Cortex of kidney (tissue), 1 donor: ENCODE measurements at places on chromosomes 2 and 18.

GRCh38 chr18:59382383-59382782 lies 23.3 kb upstream of the LMAN1 start:
- no peak for DNase-seq

DNA sequence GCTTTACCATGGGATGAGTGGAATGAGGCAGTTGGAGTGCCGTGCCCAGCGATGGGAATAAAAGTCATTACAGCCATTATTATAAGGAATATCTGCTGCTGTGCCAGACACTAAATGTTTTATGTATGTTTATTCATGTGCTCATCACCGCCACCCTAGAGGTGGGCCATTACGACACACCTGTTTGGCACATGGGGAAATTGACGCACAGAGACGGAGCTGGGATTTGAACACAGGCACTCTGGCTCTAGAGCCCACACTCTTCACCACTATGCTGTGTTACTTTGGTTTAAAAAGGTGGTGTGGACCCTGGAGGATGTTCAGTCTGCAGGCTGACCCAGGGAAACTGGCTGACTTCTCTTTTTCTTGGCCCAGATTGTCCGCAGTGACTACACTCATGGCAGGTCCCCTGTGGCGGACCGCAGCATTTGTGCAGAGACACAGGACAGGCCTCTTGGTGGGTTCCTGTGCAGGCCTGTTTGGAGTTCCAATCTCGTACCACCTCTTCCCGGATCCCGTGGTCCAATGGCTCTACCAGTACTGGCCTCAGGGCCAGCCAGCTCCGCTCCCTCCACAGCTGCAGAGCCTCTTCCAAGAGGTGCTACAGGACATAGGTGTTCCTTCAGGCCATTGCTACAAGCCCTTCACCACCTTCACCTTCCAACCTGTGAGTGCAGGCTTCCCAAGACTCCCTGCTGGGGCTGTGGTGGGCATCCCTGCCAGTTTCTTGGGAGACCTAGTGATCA lies 1.6 kb downstream of the TMEM177 start:
- no peak for DNase-seq

- no peak for DNase-seq
Measured at GRCh38 chr2:226674123-226674522, 125.5 kb downstream of the IRS1 start.

DNA sequence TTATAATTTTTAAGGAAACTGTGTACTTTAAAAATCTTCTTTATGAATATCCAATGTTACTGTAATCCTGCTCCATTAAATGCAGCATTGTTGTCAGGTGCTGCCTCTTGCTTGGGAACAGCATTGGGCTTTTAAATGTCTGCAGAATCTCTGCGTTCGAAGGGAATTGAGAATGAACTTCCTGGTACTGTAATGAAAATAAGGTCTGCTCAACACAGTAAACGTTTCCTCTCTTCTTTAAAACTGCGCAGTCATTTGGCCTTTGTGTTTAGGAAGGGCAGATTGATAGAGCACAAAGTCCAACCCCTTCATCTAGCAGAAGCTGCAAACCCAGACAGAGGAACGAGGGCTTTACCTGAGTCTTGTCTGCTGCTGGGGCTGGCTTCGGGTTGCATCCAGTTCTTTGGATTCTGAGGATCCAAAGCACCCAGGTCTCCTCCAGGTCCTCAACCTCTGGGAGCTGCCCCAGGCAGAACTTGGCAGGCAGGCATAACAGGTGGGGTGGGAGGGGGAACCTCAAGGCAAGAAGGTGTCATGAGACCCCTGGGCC lies 104.5 kb downstream of the UGGT1 start:
- no peak for DNase-seq

GRCh38 chr2:184517402-184517801 lies 80.9 kb upstream of the ZNF804A start:
- DNase-seq: no peak

DNA sequence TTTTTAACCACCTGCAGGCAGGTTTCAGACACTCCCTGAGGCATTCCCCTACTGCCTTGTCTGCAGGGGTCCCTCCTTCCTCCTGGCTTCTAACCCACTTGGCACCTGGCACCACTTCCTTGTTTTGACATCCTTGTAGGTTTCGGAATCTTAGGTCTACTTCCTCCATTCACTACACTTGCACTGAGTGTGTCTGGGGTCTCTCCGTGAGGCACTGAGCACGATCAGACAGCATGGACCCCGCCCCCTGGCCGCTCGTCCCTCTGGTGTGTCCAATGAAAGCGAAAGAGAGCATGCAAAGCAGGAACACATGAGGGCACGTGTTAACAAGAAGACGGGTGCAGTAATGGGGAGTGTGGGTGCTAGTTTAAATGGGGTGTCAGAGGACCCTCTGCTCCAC lies 63.8 kb downstream of the HAUS1 start:
- no peak for DNase-seq

GRCh38 chr18:4468511-4468910 lies 13.4 kb upstream of the DLGAP1 start:
- no peak for DNase-seq

DNA sequence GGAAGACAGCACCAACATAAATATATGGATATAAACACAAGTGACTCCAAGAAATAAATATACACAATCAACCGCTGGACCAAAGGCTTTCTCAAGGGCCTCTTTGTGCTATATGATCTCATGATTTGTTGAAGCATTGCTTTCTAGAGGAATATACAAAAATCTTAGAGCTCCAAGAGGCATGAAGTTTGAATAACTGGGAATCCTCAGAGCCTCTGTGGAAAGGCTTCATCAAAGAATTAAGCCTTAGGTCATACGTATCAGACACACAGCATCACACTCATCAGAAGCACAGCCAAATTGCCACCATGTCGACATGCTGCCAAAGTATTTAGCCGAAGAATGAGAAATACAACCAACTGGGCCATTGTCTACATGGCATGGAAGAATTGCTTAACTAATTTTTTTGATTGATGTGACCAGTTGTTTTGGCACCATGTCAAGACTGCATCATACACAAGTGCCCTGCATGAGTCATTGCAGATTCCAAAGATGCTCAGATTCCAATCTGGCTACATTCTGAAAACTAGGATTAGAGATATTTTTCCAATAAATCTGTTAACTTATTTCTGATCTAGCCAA lies 860.6 kb upstream of the ZEB2 start:
- DNase-seq: no peak

DNA sequence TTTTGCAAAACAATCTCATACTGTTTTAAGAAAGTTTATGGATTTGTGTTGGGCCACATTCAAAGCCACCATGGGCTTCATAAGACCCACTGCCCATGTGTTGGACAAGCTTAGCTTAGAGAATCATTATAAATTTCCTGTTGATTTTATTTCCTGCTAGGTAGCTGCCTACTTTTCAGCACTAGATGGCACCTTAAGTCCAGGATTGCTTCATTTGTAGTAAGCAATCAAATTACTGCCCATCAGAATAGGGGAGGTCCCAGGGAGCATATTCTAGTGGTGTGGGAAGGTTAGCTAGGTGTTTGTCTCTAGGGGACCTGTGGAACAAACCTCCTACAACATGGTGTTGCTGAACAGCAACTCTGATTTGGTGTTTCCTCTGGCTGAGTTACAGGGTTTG lies 11.0 kb upstream of the DCDC2C start:
- DNase-seq: no peak

- DNase-seq: no peak
Measured at GRCh38 chr2:19300961-19301360, 57.5 kb downstream of the OSR1 start.

- DNase-seq: no peak
Measured at GRCh38 chr2:20190876-20191713, 33.8 kb downstream of the SDC1 start.

DNA sequence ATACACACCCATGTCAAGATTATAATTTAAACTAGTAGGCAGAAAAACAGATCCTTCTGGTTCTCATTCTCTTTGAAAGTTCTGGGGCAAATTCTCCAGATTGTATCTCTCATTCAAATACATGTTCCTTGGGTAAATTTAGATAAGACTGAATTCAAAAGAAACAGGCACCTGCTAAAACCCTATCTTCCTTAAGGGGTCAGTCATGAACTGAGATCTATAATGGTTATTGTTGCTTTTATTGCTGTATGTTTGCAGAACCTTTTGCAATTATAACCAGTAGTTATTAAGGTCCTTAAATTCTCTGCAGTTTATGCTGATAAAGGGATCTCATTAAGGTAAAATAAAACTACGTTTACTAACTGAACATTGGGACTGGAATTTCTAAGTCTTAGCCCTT lies 83.5 kb downstream of the MYO5B start:
- no peak for DNase-seq

GRCh38 chr2:241430178-241430577 lies 74.1 kb downstream of the FARP2 start:
- DNase-seq: no peak

DNA sequence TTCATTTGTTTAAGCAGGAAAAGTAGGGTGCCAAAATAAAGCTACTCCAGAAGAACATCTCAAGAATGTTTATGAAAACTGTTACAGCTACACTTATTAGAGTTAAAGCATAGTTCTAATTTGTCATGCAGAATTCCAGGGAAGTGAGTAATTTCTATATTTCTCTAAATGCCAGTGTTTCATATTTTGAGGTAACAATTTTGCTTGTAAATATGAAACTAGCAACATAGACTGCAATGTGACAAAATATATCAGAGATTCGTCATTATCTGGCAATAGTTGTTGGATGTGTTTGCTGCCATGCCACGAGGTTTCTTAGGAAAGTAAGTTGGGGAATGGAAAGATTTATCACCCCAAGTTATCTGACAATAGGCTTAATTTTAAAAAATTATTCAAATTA lies 424.1 kb upstream of the ZEB2 start:
- no peak for DNase-seq

DNA sequence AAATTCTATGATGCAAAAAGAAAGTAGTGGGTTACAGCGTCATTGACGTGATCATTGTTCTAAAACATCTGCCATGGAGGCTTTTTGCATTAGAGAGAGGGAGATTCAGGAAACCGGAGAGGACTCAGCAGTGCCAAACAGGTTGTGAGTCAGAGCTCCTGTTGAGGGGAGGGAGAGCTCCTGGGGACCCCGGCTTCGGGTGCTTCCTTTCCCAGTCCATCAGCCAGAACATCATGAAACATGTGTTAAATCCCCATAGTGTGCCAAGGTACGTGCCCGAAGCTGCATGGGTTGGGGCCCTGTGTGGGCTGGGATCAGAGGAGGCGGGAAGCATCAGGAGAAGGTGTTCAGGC lies 791 bp upstream of the CYRIA start:
- DNase-seq: no peak

DNA sequence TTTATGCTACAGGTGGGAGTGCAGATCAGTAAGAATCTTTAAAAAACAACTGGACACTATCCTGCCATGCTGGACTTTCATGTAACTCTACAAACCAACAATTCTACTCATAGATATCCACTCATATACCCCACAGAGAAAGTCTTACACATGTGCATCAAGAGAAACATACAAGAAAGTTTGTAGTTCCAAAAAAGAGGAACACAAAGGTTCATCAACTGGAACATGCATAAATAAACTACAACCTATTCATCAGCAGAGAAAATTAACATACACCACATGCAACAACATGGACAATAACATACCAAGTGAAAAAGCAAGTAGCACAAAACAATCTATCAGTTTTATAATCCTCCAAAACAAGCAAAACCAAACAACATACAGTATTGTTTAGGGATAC lies 17.0 kb downstream of the TCF4 start:
- no peak for DNase-seq

- no peak for DNase-seq
Measured at GRCh38 chr2:61631321-61631720, 93.2 kb upstream of the XPO1 start.

DNA sequence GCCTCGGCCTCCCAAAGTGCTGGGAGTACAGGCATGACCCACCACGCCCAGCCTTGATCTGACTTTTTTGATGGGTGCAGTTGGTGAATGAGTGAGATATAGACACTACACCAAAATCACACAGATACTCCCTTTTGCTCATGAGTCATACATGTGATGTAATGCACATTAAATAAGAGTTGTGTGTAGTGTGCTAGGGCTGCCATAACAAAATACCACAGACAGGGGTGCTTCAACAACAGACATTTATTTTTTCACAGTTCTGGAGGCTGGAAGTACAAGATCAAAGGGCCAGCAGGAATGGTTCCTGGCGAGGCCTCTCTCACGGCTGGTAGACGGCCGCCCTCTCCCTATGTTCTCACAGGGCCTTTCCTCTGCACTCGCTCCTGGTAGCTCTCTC lies 46.6 kb downstream of the GBX2 start:
- DNase-seq: no peak

- DNase-seq: no peak
Measured at GRCh38 chr18:64678048-64678447, 529.2 kb upstream of the LINC00305 start.

DNA sequence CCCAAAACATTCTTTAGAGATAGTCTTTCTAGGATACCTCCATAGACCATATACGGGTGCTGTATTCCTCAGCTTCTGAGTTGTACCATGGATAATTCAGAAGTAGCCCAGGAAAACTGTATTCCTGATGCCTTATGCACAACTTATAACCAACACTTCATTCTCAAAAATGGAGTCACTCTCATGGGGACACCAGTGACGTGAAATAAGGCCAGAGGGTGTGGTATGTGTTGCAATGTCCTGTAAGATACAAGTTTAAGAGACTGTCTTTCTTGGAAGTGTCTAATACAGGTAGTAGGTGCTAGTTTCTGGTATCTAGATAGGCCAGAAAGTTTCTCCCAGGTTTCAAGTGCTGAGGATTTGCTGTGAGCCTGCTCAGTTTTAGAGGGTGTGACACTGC lies 36.1 kb downstream of the COX7A2L start:
- no peak for DNase-seq

GRCh38 chr18:23468753-23469459 lies 15.8 kb downstream of the RIOK3 start:
- no peak for DNase-seq

DNA sequence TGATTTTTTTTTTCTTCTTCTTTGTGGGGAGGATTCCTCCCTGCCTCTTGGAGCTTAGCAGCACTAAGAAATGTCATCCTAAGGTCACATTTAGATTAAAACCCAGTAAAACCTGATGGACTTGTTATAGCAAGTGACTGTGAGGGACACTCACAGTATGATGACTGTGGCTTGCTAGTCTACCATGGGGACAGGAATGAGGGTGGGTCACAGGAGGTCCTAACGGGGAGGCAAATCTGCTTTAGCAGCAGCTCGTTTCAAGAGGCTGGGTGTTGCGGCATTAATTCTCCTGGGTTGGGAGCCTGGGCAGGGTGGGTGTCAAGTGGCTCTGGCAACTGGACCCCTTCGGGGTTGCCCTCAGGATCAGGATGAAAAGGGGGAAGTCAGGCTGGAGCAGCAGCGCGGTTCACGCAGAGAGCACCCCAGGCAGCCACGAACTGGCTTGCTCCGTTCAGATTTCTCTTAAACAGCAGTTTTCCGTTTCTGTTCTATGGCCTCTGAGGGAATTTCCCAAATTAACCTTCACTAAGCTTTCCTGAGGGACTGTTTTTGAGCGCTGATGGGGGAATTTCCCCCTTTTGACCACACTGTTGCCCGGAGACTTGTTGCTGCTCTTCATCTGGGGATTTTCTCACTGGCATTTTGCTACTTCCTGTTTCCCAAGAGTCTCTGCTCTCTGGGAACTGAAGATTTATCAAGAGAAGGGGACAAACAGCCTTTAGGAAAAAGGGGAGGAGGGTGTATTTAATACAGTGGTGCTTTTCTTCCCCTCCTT lies 59.8 kb upstream of the PELI1 start:
- no peak for DNase-seq

- no peak for DNase-seq
Measured at GRCh38 chr2:102057502-102058292, 65.9 kb downstream of the IL1R2 start.
